Right forelimb (tissue), 1 donor: ENCODE measurements at places on chromosomes 5 and 9.

DNA sequence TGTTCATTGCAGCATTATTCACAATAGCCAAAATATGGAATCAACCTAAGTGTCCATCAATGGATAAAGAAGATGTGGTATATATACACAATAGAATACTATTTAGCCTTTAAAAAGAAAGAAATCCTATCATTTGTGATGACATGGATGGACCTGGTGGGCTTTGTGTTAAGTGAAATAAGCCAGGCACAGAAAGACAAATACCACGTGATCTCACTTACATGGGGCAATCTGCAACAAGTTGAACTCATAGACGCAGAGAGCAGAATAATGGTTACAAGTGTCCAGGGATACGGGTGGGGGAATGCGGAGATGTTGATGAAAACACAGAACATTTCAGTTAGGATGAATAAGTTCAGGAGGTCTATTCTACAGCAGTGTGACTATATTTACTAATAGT is 66.4 kb upstream of the ALDH1B1 start:
- DNase-seq: no peak

DNA sequence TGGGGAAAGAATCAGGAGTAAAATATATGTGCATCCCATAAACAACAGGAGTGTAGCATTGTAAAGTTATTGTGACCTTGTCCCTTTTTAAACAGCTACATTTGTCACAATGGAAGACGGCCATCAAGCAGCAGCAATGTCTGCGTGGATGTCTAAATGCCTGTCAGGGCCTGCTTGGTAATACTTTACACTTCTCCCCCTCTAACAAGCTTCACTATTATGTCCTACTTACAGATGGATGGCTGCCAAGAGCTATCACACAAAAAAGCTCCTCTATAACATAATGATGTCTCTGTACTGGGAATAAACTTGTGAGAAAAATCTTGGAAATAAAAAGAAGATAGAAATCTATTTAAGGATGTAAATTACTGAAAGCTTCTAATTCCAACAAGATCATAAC is 213.0 kb downstream of the FBXL17 start:
- no peak for DNase-seq

DNA sequence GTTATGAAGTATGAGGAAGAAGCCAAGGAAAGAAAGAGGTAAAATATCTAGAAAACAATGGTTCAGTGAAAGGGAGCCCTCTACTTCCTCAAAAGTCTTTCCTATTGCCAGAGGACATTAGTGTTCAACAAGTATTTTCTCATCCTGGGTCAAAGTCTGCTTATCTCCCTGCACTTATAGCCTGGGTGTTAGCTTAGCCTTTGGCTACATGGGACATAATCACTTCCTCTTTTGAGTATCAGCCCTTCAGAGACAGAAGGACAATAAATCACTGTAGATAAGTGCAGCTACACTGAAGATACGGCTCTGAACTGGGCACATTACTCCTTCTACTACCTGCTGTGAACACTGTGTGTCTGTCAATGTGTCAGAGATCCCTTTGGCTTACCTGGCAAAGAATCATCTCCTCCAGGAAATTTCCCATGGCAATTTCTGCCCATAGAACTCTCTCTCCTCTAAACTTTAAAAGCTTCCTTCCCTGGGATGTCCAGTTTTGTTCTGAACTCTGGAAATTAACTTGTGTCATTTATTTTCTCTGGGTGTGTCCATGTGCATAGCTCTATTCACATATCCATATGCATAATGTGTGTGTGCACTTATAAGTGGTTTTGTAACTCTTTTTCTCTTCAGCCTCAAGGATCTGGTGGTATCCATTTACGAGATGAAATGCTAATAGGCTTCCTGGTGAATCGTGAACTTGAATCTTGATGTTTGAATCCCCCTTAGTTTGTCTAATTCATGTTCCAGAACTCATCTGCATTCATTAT is 30.0 kb upstream of the RECK start:
- DNase-seq: no peak

DNA sequence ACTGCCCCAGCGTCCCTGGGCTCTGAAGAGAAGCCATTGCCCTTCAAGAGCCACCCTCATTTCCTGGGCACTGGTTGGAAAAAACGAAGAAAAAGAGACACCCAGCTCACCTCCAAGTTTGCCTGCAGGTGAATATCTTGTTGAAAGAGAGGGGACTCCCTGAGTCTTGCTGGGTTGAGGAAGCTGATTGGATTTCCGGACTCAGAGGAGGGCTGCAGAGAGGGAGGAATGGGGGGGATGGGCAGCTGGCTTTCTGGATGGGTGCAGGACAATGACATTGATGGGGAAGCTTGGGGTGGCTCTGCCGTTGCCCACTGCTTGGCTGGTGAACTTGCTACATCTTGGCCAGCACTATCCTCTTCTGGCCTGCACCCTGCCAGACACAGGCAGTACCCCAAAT is 31.0 kb upstream of the IER5L start:
- no peak for DNase-seq

- no peak for DNase-seq
Observed at GRCh38 chr5:68380078-68380477, 164.5 kb downstream of the PIK3R1 start.

DNA sequence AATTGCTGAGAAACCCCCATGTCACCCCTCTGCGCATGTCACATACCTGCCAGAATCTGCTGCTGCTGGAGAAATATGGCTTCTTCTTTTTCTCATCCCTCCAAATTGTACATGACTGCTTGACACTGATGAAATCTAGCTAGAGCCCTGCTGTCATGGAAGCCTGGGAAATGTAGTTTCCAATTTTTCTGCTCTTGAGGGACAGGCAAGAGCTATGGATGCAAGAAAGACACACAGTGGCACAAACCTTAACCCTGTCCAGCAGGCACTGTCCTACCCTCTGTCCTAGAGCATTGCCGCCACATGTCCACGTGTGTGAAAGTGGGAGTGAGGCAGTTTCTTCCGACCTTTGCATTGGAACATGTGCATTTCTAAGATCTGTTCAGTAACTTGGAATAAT is 255.5 kb upstream of the SEMA6A start:
- no peak for DNase-seq

DNA sequence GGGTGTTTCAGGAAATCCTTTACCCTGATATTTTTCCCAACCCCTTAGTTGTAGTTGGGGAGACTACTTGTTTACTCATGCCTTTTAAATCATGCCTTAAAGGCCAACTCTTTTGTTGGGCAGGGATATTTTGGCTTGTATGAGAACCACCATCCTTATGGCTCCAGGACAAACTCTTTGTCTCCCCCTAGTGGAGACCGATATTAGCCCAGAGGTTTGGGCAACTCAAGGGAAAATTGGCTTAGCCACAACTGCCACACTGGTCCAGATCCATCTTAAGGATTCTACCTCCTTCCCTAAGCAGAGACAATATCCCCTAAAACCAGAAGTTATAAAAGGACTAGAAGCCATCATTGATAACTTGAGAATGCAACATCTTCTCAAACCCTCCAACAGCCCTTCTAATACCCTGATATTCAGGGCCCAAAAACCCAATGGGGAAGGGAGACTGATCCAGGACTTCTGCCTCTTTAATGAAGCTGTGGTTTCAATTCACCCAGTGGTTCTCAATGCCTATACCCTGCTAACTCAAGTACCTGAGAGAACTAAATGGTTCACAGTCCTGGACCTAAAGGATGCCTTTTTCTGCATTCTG is 100.9 kb upstream of the HCN1 start:
- DNase-seq: no peak

DNA sequence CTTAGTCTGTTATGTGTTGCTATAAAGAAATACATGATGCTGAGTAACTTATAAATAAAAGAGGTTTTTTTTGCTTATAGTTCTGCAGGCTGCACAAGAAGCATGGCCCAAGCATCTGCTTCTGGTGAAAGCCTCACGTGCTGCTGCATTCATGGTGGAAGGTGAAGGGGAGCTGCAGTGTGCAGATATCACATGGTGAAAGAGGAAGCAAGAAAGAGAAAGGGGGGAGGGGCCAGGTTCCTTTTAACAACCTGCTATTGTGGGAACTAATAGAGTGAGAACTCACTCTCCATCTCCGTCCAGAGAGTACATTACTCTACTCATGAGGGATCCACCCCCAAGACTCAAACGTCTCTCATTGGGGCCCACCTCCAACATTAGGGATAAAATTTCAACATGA is 12.5 kb upstream of the PARP8 start:
- no peak for DNase-seq
